ENCODE measurements at places on chromosomes 1 and 21.

- peak within 1 kb of the TSS; percentile 67 for H3K4me3 ChIP-seq
- peak; percentile 87 for DNase-seq
- H3K27ac ChIP-seq = peak within 1 kb of the TSS; percentile 99
- no peaks in the 10 kb centered on the region for H3K27me3 ChIP-seq
Measured at GRCh38 chr1:101236516-101237228, at the start of gene S1PR1. Gene S1PR1, plus strand, starts transcription at chr1:101237019. Its CDS starts 1,966 bp downstream, at chr1:101238985.

- H3K4me3 ChIP-seq = no peak overlapping the region
- DNase-seq = no peak
- H3K27me3 ChIP-seq = no peaks in the 10 kb centered on the region
- H3K27ac ChIP-seq = no peak overlapping the region
- H3K4me1 ChIP-seq = no peaks in the 10 kb centered on the region
Measured at GRCh38 chr1:106621853-106622252, 434.6 kb upstream of the PRMT6 start.

GRCh38 chr1:89855413-89856123, 34.7 kb downstream of the LRRC8D start:
- no peaks in the 10 kb centered on the region for H3K4me1 ChIP-seq
- peak overlapping the region; percentile 56 for H3K27ac ChIP-seq
- no peaks in the 10 kb centered on the region for H3K36me3 ChIP-seq
- no peak overlapping the region for H3K4me3 ChIP-seq
- no peak for DNase-seq

- DNase-seq = no peak
- no peak overlapping the region for H3K4me3 ChIP-seq
Measured at GRCh38 chr21:30232011-30232410, 16.1 kb upstream of the CLDN8 start.

DNA sequence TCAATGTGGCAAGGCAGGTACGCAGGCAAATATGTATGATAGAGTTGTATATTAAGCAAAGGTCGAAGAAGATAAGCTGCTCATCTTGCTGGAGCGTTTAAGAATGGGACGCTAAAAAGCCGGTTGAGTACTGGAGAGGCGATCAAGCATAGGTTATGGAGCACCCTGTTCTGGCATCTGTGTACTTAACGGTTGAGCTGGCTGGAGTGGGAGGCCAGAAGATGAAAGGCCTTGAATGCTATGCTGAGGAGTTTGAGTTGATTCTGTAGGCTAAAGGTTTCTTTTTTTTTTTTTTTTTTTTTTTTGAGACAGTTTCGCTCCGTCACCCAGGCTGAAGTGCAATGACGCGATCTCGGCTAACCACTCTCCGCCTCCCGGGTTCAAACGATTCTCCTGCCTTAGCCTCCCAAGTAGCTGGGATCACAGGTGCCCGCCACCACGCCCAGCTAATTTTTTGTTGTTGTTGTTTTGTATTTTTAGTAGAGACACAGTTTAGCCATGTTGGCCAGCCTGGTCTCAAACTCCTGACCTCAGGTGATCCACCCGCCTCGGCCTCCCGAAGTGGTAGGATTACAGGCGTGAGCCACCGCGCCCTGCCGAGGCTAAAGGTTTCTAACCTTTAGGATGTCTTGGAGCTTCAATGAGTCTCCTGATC, 850 bp upstream of the KHDC4 start:
- peaks cover 35% of the 10 kb centered on the region for H3K4me1 ChIP-seq
- peak overlapping the region; percentile 96 for H3K27ac ChIP-seq
- no peaks in the 10 kb centered on the region for H3K27me3 ChIP-seq

- H3K36me3 ChIP-seq = no peaks in the 10 kb centered on the region
- H3K4me1 ChIP-seq = no peaks in the 10 kb centered on the region
- no peaks in the 10 kb centered on the region for H3K27me3 ChIP-seq
- no peak overlapping the region for H3K27ac ChIP-seq
Measured at GRCh38 chr1:57101209-57101608, 135.4 kb upstream of the C8B start.

DNA sequence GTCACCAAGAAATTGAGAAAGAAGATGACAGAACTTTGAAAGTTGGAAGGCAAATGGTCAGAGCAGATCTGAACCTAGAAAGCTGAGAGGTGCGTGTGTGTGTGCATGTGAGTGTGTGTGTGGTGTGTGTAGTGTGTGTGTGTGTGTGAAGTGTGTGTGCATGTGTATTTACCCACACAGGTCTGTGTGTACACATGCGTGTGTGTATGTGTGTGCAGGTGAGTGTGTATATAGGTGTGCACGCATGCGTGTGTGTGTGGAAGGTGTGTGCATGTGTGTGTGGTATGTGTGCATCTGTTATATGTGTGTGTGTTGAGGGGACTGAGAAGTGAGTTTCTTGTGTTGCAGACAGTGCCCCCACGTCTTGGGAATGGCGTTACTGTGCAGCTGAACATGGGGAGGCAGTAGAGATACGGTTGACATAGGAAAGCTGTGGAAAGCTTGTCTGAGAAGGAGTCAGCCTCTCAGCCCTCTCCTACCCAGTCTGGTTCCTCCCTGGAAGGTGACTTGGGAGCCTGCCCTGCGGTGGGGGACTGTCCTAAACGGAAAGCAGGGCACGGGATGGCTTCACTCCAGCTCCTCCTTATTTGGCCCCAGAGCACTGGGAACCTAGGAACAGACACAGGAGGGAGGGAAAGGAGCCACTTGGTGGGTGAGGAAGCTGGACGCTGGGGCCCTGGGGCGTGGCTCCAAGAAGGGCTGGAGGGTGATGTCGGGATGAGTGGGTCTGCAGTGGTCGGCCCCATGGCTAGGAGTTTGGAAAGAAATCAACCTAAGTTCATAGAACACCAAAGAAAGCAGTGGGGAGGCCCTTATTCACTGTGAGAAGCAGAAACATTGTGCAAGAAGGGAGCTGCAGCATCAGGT, 97.2 kb downstream of the PCBP3 start:
- H3K27me3 ChIP-seq = peaks cover 3% of the 10 kb centered on the region
- no peak for DNase-seq
- no peak overlapping the region for H3K4me3 ChIP-seq

GRCh38 chr1:36866169-36866814, 168.0 kb downstream of the GRIK3 start:
- H3K27me3 ChIP-seq = no peaks in the 10 kb centered on the region
- no peak overlapping the region for H3K27ac ChIP-seq
- no peaks in the 10 kb centered on the region for H3K4me1 ChIP-seq
- DNase-seq = no peak
- H3K36me3 ChIP-seq = no peaks in the 10 kb centered on the region

GRCh38 chr1:47843059-47843458, 154.1 kb downstream of the TRABD2B start:
- H3K36me3 ChIP-seq = no peaks in the 10 kb centered on the region
- no peaks in the 10 kb centered on the region for H3K27me3 ChIP-seq
- no peaks in the 10 kb centered on the region for H3K4me1 ChIP-seq
- DNase-seq = no peak
- H3K4me3 ChIP-seq = no peak overlapping the region

DNA sequence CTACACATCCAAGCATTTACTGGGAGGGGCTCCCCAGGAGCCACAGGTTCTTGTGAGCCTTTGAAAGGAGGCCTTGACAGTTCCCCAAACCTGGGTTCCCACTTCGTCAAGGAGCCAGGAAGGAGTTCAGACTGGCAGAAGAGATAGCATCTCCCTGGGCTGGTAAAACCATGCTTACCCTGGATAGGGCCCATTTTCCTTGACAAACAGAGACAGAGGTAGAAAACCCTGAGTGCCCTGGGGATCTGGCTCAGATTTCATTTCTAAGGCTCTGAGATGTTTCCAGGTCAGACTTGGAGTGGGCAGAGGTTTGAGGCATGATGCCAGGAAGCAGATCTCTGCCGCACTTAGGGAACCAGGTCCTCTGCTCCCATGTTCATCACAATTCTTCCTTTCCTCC, 2.7 kb downstream of the ETNK2 start:
- DNase-seq = no peak
- no peak overlapping the region for H3K27ac ChIP-seq
- peaks cover 7% of the 10 kb centered on the region for H3K4me1 ChIP-seq
- no peaks in the 10 kb centered on the region for H3K27me3 ChIP-seq

- DNase-seq = no peak
- peaks cover 11% of the 10 kb centered on the region for H3K27me3 ChIP-seq
- no peak overlapping the region for H3K4me3 ChIP-seq
- H3K4me1 ChIP-seq = no peaks in the 10 kb centered on the region
Measured at GRCh38 chr21:44421901-44422840, 33.1 kb upstream of the LRRC3 start.

DNA sequence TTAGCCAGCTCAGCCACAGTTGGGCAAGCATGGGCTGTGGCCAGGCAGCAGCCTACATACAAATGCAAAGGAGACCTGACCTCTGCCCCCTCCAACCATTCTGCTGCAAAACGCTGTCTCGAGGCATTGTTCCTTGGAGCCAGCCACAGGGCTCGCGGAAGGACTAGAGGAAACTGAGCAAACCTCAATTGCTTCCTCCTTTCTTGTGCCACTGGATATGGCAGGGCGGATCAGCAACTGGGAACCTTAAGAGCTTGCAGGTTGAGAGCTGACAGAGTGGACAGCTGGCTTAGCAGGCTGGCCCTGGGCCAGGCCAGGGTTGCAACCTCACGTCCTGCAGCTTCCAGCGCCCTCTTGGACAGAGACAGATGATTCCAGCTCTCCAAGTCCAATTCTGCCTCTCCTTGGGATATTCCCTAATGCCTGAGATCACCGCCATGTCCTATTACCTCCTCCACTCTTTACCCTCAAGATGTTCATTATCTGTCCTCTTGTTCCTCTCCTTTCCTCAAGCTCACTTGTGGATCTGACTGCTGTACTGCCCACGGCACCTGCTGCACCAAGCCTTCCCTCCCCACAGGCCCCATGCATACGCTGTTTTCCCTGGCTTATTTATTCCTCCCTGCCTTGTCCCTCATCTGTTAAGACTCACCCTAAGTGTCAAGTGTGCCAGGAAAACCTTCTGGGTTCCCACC, 67.5 kb downstream of the SDC3 start:
- H3K27me3 ChIP-seq = peaks cover 51% of the 10 kb centered on the region
- no peak overlapping the region for H3K4me3 ChIP-seq
- DNase-seq = peak; percentile 75
- H3K36me3 ChIP-seq = no peaks in the 10 kb centered on the region
- no peak overlapping the region for H3K27ac ChIP-seq
- H3K4me1 ChIP-seq = peaks cover 10% of the 10 kb centered on the region

GRCh38 chr1:32867671-32868070, 3.0 kb downstream of the FNDC5 start:
- no peak for DNase-seq
- H3K36me3 ChIP-seq = peaks cover 9% of the 10 kb centered on the region
- no peak overlapping the region for H3K4me3 ChIP-seq
- H3K4me1 ChIP-seq = peaks cover 20% of the 10 kb centered on the region
- H3K27ac ChIP-seq = no peak overlapping the region

DNA sequence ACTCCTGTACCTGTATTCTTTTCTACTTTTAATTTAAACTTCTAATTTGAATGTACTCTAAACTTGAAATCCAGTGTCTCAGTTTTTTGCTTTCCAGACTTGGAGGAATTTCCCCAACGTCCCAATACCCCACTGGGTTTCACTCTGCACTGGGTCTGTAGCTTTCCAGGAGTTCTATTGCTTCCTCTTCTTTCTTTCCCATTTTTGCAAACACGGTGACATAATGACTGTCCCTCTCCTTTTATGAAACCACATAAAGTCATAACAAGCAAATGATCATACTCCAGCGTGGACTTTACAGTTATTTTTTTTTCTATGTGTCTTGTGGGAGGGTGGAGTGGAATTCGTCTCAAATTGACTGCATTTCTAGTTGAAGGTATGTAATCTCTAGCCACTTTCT, 97.1 kb downstream of the FASLG start:
- H3K36me3 ChIP-seq = no peaks in the 10 kb centered on the region
- no peak overlapping the region for H3K27ac ChIP-seq
- DNase-seq = no peak
- no peaks in the 10 kb centered on the region for H3K27me3 ChIP-seq
- H3K4me1 ChIP-seq = no peaks in the 10 kb centered on the region

DNA sequence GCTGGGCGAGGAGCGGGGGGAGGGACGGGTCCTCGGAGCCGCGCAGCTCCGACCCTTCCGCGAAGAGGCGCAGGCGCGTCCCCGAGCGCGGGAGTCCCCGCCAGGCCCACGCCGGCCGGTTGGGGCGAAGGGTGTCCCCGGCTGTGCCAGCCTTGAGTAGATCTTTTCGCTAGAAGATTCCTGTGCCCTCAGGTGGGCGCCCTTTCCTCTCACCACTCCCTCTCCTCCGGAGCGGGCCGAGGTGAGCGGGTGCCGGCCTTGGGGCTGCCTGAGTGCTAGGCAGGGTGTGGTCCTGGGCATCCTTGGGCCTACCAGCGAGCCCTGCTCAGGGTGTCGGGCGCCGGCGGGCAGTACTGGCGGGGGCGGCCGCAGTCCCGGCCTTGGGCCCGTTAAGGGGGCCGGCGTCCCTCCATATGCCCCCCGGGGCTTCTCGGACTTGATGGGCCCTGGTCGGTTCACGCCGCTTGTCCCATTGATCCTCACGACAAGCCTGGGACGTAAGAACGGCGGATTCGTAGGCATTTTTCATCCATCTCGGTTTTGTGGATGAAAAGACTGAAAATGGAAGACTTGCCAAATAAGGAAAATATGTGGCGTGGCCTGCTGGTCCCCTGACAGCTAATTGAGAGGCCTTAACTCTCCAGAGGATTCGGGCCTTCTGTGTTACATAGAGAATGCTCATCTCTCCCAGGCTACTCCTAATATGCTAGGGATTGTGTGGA, 712 bp downstream of the DEGS1 start:
- peak; percentile 69 for DNase-seq
- H3K36me3 ChIP-seq = no peaks in the 10 kb centered on the region
- H3K4me3 ChIP-seq = peak overlapping the region; percentile 97
- peaks cover 25% of the 10 kb centered on the region for H3K4me1 ChIP-seq
- no peaks in the 10 kb centered on the region for H3K27me3 ChIP-seq

- H3K27ac ChIP-seq = no peak overlapping the region
- no peaks in the 10 kb centered on the region for H3K4me1 ChIP-seq
- no peak overlapping the region for H3K4me3 ChIP-seq
- no peaks in the 10 kb centered on the region for H3K36me3 ChIP-seq
Measured at GRCh38 chr1:20317471-20317870, 26.8 kb downstream of the VWA5B1 start.

GRCh38 chr1:52238887-52239707, 97.2 kb downstream of the ZFYVE9 start:
- no peak for DNase-seq
- no peaks in the 10 kb centered on the region for H3K27me3 ChIP-seq
- no peaks in the 10 kb centered on the region for H3K36me3 ChIP-seq
- no peaks in the 10 kb centered on the region for H3K4me1 ChIP-seq

- peaks cover 74% of the 10 kb centered on the region for H3K36me3 ChIP-seq
- no peak for DNase-seq
- no peak overlapping the region for H3K27ac ChIP-seq
- no peak overlapping the region for H3K4me3 ChIP-seq
Measured at GRCh38 chr1:156936191-156936590, 15.8 kb downstream of the LRRC71 start.

- no peaks in the 10 kb centered on the region for H3K36me3 ChIP-seq
- no peaks in the 10 kb centered on the region for H3K4me1 ChIP-seq
- DNase-seq = no peak
- H3K27me3 ChIP-seq = no peaks in the 10 kb centered on the region
- H3K4me3 ChIP-seq = no peak overlapping the region
Measured at GRCh38 chr1:71521655-71522264, 440.9 kb upstream of the ZRANB2 start.

DNA sequence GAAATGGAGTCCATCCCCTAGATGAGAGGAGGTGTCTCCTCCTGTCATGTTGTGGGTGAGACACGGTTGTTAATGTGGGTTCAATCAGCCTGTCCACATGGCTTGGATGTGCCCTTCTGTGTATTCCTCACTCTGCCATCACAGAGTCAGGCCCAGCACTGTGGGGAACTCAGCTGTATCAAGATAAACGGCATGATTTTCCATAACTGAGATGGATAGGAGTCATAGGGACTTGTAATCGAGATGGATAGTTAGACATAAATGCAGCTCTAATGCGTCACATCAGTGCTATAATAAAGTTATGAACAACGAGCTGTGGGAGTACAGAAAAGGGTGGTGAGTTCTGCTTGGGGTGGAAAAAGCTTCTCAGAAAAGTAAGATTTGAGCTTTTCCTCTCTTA, 152.9 kb downstream of the RWDD3 start:
- DNase-seq = no peak
- no peak overlapping the region for H3K4me3 ChIP-seq
- H3K4me1 ChIP-seq = no peaks in the 10 kb centered on the region
- H3K27ac ChIP-seq = no peak overlapping the region
- no peaks in the 10 kb centered on the region for H3K36me3 ChIP-seq
